Fibroblast of lung (primary cell): ENCODE measurements at places on chromosomes 12 and 14.

GRCh38 chr12:103657331-103657730, 70.3 kb downstream of the STAB2 start:
- no peak for DNase-seq

DNA sequence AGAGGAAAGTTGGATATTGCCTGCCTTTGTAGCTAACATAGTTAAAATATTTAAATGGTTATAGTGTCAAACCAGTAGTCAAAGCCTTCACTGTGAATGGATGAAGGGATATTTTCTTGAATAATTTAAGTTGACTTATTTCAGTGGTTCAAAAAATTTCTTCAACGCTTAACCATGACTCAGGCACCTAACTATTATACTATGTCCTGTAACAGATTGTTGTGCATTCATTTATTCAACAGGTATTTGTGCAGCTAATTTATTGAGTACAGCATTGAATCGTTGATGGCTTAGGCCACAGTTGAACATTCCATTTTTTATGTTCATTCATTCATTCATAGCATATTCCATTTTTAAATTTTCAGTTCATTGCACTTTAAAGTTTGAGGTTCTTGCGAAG, 9.2 kb downstream of the HIF1A start:
- DNase-seq: no peak

DNA sequence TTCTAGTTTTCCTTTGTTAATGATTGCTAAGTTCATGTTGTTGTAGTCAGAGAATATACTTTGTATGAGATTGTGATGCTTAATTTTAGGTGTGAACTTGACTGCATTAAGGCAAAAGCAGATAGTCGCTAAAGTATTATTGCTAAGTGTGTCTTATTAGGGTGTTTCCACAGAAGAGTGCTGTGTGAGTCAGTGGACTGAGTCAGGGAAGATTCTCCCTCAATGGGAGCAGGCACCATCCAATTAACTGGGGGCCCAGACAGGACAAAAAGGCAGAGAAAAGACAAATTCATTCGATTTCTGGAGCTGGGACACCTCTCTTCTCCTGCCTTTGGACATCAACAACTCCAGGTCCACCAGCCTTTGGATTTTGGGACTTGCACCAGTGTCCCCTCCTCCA, 48.5 kb downstream of the BAZ1A start:
- peak; percentile 31 for DNase-seq

- no peak for DNase-seq
Measured at GRCh38 chr12:94942663-94943062, 60.8 kb downstream of the NDUFA12 start.

DNA sequence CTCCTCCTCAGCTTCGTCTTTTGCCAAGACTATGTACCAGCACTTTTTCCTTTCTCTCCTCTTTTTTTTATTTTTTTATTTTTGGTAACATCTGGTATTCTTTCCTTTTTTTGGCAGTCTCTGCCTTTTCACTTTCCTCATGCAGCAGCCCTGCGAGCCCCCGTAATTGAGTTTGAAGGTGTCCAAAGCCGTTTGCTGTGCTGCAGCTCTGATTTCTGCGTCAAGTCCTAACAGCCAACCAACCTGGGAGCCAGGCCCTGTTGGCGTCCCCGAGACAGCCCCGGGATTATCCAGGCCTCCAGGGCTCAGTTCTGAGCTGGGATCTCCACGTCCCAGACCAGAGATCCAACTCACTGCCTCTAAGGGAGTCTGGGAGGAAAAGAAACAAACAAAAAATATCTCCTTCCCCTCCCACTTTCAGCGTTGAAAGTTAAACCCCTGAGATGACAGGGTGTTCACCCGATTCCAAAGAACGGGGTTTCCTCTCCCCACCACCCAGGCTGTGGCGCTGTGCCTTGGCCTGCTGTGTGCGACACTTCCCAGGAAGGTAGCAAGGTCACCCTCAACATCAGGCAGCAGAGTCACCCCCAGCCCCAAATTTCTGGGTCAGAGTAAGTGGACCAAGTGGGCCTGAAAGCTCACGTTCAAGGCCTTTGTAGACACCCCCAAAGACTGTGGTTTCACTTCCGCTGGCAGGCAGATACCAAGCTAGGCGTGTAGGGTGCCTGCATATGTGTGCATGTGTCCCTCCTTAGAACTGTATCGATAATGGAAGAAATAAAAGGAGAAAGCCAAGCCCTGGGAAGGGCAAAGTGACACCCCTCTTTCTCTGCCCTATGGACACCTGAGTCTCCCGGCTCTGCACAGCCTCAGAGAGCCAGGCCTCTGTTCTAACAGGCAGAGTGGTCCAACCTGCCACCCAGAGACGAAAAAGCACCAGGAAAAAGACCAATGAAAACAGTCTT, 11.1 kb downstream of the BCL11B start:
- no peak for DNase-seq

GRCh38 chr12:67280572-67280971, 11.4 kb downstream of the CAND1 start:
- DNase-seq: no peak

- no peak for DNase-seq
Measured at GRCh38 chr12:18549598-18549997, 188.2 kb downstream of the PLCZ1 start.

- no peak for DNase-seq
Measured at GRCh38 chr12:1692226-1692625, 1.4 kb downstream of the ADIPOR2 start.

DNA sequence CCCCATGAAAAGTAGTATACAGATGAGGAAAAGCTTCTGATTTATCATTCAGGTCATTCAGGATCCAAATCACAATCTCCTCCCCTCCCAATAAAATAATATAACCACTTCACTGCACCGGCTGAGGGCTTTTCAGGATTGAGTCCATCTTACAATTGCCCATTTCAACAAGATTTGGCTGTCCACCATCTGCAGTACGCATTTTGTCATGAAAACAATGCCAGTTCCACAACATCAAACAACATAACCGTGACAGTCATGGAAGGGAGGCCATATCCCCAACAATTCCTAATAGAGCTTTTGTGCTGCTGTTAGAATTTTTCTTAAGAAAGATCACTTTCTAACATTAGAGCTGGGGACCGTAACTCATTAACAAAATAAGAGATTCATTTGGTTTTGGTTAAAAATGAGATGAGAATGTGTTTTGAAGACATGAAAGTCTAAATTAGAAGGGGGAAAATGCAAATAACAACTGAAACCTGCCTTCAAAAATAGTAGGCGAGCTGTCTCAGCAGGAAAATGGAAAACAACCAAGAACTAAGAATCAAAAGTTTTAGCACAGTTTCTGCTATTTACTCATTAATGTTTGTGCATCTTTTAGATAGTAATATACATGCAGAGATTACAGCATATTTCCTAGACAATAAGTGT, 38.3 kb upstream of the TMTC2 start:
- no peak for DNase-seq

DNA sequence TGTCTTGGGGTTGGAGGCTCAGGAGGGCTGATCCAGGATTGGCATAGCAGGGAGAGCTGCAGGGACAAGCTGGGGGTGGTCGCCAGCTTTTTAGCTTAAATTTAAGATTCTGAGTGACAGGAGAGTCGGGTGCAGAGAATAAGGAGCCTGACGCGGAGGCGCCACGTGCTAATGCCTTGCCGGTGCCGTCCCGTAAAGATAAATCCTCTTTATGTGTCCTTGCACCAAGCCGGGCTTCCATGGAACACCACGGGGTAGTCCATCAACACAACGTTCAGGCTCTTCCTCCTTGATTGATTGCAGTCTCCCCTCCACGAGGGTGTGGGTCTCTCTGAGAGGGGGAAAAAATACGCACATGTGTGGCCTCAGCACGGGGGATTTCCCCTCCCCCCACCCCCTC, 3.9 kb downstream of the DLK1 start:
- no peak for DNase-seq
